DND-41 (cell line): ENCODE measurements at places on chromosomes 5 and 9.

DNA sequence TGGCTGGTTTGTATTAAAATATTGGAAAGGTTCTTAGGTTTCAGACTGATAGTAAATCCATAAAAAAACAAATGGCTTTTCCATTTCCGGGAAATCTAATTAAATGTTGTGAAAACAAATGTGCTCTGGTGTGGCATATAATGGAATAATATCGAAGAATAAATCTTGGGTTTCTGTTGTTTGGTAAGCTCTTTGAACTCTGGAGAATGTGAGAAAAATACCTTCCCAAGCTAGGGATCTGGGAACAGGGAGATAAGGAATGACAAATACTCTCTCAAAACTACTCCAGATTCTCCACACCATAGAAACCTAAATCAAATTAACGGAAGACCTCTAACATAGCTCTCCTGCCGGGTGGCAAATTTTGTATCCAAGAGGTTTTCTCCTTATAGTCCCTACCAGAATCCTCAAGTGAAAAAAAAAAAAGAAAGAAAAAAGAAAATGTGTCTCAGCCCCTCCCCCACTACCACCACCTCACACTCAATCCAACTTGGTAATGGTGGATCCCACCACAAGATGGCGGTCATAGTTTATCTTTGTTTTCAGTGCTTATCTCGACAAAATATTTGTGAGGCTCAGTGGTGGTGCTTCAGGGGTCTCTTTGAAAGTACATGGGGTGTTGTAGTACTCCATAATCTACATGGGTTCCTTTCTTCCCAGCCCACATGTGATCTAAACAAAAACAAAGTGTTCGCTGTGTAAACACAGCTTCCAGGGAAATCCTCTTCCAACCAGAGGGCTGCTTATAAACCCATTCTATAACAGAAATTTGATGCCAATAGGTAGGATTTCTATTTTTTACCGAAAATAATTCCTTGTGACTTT, 54.5 kb upstream of the FST start:
- H3K36me3 ChIP-seq: no peaks in the 10 kb centered on the region
- no peak overlapping the region for H3K27ac ChIP-seq
- H3K27me3 ChIP-seq: peaks cover 8% of the 10 kb centered on the region
- DNase-seq: peak; percentile 50

GRCh38 chr5:38443390-38443789, 113.1 kb downstream of the LIFR start:
- H3K4me1 ChIP-seq: no peaks in the 10 kb centered on the region
- H3K27ac ChIP-seq: no peak overlapping the region
- no peaks in the 10 kb centered on the region for H3K36me3 ChIP-seq
- H3K4me3 ChIP-seq: no peak overlapping the region
- H3K27me3 ChIP-seq: peaks cover 35% of the 10 kb centered on the region

GRCh38 chr9:137069508-137070091, 757 bp downstream of the SAPCD2 start:
- H3K36me3 ChIP-seq: peaks cover 20% of the 10 kb centered on the region
- peak overlapping the region; percentile 6; the same call in 1 of the 2 replicates for H3K27ac ChIP-seq
- peak overlapping the region; percentile 76 for H3K4me3 ChIP-seq
- H3K27me3 ChIP-seq: no peaks in the 10 kb centered on the region

GRCh38 chr9:7370381-7370780, 429.2 kb downstream of the DMAC1 start:
- no peaks in the 10 kb centered on the region for H3K36me3 ChIP-seq
- DNase-seq: no peak
- H3K4me1 ChIP-seq: no peaks in the 10 kb centered on the region

DNA sequence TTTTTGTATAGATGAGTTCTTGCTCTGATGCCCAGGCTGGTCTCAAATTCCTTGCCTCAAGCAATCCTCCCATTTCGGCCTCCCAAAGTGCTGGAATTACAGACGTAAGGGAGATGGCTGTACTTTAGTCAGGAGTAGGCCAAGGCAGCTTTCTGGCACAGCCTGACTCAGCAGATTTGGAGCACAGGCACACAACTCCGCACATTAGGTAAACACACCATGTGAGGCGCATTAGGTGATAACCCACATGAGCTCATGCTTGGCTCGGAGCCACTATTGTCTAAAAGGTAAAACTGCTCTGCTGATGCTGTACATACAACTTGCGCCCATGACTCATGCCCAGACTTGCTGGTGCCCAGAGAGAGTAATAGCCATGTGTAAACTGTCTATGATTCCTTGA, 1157.9 kb downstream of the TAF11L14 start:
- H3K27me3 ChIP-seq: no peaks in the 10 kb centered on the region
- no peaks in the 10 kb centered on the region for H3K4me1 ChIP-seq
- H3K27ac ChIP-seq: no peak overlapping the region
- H3K36me3 ChIP-seq: no peaks in the 10 kb centered on the region

- no peak for DNase-seq
- no peak overlapping the region for H3K27ac ChIP-seq
- H3K4me3 ChIP-seq: no peak overlapping the region
Measured at GRCh38 chr5:172448999-172449398, 5.3 kb downstream of the SH3PXD2B start.

GRCh38 chr9:136606687-136607333, 55.9 kb upstream of the EGFL7 start:
- no peak overlapping the region for H3K4me3 ChIP-seq
- DNase-seq: no peak
- H3K4me1 ChIP-seq: peaks cover 26% of the 10 kb centered on the region
- no peaks in the 10 kb centered on the region for H3K36me3 ChIP-seq
- H3K27me3 ChIP-seq: no peaks in the 10 kb centered on the region

GRCh38 chr9:16553869-16554540, 316.5 kb downstream of the BNC2 start:
- H3K4me3 ChIP-seq: no peak overlapping the region
- H3K36me3 ChIP-seq: no peaks in the 10 kb centered on the region
- H3K27me3 ChIP-seq: no peaks in the 10 kb centered on the region
- no peak for DNase-seq
- no peak overlapping the region for H3K27ac ChIP-seq

DNA sequence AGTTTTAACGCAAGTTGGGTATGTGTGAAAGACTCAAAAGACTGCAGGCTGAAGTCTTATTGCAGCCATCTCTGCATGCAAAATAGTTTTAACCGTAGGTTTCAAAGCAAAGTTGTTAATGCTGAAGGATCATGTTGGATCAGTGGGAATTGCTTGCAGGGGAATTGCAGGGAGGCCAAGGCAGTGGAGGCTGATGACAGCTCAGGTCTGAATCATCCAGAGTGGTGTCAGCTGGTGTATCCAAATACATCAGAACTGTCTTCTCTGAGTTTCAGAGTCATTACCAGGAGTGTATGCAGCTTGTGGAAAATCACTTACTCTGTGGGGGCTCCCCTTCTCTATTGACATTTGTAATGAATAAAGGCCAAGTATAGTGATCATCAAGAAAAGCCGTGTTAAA, 435.7 kb downstream of the SH3GL2 start:
- H3K27ac ChIP-seq: no peak overlapping the region
- DNase-seq: no peak
- H3K36me3 ChIP-seq: no peaks in the 10 kb centered on the region
- no peak overlapping the region for H3K4me3 ChIP-seq
- H3K4me1 ChIP-seq: no peaks in the 10 kb centered on the region

DNA sequence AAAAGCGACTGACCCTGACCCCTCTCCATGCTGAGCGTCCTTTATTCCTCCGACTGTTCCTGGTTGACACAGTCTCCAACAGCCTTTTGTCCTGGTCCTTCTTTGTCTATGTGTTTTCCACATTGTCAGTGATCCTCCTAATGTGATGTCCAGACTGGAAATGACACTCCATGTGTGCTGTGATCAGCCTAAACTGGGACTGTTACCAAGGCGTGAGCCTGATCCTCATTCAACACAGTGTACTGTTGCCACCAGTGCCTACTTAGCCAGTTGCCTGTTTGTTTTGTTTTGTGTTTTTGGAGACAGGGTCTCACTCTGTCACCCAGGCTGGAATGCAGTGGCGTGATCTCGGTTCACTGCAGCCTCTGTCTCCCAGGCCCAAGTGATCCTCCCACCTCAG, 192.1 kb downstream of the GOLPH3 start:
- no peaks in the 10 kb centered on the region for H3K27me3 ChIP-seq
- no peaks in the 10 kb centered on the region for H3K4me1 ChIP-seq
- no peaks in the 10 kb centered on the region for H3K36me3 ChIP-seq
- no peak for DNase-seq
- H3K4me3 ChIP-seq: no peak overlapping the region

DNA sequence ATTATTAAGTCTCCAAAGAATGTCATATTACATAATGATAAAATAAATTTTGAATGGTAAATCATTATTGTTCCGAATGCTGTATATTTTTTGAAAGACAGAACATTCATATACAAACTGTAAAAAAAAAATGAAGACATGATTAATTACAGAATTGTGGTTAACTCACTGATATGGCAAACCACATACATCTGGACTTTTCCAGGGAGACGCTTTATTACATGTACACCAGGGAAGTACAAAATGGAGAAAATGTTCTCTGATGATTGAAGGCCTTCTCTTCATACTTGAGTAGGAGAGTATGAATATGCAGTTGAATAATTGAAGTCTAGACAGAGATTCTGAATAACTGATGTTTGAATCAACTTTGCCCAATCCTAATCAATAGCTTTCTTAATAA, 1886.9 kb downstream of the EFNA5 start:
- H3K4me1 ChIP-seq: no peaks in the 10 kb centered on the region
- DNase-seq: no peak
- H3K27me3 ChIP-seq: no peaks in the 10 kb centered on the region
- no peak overlapping the region for H3K4me3 ChIP-seq
- no peaks in the 10 kb centered on the region for H3K36me3 ChIP-seq

- H3K27ac ChIP-seq: no peak overlapping the region
- H3K4me1 ChIP-seq: no peaks in the 10 kb centered on the region
- no peak for DNase-seq
- H3K27me3 ChIP-seq: no peaks in the 10 kb centered on the region
- no peak overlapping the region for H3K4me3 ChIP-seq
Measured at GRCh38 chr5:125970631-125971307, 452.4 kb upstream of the GRAMD2B start.

DNA sequence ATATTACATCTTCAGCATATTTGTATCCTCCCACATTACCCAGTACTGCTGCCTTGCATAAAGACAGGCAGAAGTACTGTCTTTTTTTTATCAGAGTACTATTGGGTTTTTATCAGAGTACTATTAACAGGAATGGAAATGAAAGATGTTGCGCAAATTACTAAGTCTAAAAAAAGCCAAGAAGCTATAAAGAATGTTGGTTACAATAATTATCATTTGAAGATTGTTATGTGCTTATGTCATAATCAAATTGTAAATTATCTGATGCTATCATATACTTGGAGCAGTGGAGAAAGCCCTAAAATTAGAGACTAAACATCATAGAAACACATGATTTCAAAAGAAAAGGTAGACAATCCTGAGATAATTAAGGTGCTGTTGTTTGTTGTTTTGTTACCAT, 188.8 kb downstream of the CCDC192 start:
- H3K27me3 ChIP-seq: peaks cover 4% of the 10 kb centered on the region
- no peaks in the 10 kb centered on the region for H3K4me1 ChIP-seq
- no peak for DNase-seq
- no peaks in the 10 kb centered on the region for H3K36me3 ChIP-seq
- no peak overlapping the region for H3K4me3 ChIP-seq
- no peak overlapping the region for H3K27ac ChIP-seq

DNA sequence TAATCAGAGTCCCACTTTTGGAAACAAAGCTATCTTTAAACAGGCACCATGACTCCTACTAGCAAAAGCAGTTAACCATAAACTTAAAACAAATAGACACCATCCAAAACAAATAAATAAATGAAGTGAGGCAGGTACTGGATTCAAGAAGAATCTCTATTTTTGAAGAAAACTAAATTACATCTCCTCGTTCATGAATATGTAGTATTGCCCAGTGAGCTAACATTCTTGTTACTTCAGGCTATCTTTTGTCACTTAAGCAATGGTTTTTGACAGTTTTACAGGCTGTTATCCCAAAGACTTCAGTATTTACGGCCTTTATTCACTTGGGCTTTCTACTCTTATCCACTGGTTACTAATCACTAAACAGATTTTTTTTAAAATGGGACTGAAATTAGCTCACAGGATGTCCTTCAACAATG, 242.5 kb downstream of the MLLT3 start:
- no peak for DNase-seq
- H3K4me1 ChIP-seq: no peaks in the 10 kb centered on the region
- no peaks in the 10 kb centered on the region for H3K36me3 ChIP-seq
- H3K27me3 ChIP-seq: no peaks in the 10 kb centered on the region

DNA sequence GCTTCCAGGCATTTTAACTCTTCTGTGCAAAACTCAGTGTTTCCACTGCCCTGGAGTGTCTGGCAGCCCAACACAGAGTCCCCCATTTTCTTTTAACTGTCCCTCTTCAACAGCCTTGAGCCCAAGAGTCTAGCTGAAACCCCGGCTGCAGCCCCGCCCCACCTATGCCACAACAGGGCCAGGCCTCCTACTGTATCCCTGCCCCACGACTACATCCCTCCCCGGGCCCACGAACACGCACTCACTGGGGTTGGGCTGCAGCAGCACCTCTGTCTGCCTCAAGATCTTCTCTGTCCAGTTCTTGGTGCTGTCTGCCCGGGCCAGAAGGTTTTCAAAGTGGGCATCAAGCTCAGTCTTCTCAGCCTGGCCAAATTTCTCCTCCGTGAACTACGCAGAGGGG, 6.1 kb downstream of the SH3GLB2 start:
- H3K4me3 ChIP-seq: no peak overlapping the region
- H3K27ac ChIP-seq: no peak overlapping the region
- no peak for DNase-seq
- peaks cover 2% of the 10 kb centered on the region for H3K36me3 ChIP-seq

- no peaks in the 10 kb centered on the region for H3K36me3 ChIP-seq
- DNase-seq: no peak
- no peaks in the 10 kb centered on the region for H3K4me1 ChIP-seq
- H3K27me3 ChIP-seq: no peaks in the 10 kb centered on the region
- no peak overlapping the region for H3K4me3 ChIP-seq
Measured at GRCh38 chr5:85109616-85110015, 724.9 kb upstream of the EDIL3 start.
